ENCODE measurements at places on chromosomes 6 and 20.

DNA sequence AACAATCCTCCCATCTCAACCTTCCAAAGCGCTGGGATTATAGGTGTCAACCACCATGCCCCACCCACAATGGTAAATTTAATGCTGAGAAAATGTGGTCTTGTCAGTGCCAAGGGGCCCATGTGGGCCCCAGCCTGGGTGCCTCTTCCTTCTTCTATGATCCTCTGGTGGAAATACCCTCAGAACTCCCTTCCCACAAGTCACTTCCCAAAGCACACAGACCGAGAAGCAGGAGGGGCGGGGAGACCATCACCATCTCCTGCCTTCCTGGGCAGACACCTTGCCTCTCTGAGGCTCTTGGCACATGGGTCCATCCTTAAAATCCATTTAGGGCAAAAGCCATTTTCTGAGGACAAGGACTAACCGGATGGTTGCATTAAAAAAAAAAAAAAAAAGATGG, 59.0 kb downstream of the NOL4L start:
- DNase-seq = no peak

- no peak for DNase-seq
Observed at GRCh38 chr6:89291256-89291819, 23.8 kb downstream of the GABRR2 start.

DNA sequence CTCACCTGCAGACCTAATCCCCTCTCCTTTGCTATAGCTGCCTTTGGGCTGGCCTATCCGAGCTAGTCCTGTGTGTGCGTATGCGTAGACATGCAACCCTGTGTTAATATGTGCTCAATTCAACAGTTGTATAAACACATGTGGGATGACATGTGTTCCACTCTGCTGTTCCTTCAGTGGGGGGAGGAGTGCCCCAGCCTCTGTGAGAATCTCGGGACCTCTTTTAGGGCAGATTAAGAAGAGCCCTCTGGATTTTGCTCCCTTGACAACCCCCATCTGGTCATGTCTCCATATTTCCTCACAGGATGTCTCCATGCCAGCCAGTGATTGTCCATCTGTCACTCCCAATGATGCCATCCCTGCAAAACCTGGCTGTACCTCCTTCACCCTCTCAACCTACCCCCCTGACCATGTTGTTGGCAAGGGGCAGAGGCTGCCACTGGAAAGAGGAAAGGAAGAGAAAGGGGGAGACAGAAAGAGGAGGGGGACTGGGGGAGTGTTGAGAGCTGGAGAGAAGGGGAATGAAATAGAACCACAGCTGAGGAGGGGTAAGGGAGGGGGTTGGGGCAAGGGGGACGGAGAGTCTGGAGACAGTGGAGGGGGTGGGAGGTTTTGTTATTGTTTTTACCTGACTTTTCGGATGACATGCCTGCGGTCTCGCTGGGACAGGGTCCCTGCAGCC, 417 bp downstream of the PRRT1 start:
- DNase-seq = no peak

DNA sequence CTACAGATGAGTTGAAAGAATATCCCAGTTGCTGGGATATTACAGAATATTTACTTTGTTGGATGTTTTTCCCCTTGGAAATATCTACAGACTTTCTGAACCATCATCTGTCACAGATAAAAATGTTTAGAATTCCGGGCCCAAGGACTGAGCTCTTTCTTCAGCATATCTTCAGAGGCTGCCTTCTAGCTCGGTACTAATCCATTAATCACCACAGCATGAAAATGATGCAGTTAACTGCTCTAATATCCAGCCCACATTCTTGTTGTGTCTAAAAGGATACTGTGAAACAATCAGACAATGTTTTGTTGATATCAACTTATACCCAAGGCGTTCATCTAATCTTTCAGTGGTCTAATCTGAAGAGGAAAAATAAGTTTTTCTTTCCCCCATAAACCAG, 247.4 kb downstream of the TBC1D32 start:
- DNase-seq = no peak

GRCh38 chr20:17467120-17467655, 64.0 kb downstream of the BFSP1 start:
- no peak for DNase-seq

- DNase-seq = no peak
Observed at GRCh38 chr20:32387252-32387651, 29.1 kb downstream of the ASXL1 start.

DNA sequence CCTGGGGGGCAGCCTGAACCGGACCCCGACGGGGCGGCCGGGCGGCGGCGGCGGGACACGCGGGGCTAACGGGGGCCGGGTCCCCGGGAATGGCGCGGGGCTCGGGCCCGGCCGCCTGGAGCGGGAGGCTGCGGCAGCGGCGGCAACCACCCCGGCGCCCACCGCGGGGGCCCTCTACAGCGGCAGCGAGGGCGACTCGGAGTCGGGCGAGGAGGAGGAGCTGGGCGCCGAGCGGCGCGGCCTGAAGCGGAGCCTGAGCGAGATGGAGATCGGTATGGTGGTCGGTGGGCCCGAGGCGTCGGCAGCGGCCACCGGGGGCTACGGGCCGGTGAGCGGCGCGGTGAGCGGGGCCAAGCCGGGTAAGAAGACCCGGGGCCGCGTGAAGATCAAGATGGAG, 636 bp downstream of the SRF start:
- no peak for DNase-seq

- DNase-seq = no peak
Observed at GRCh38 chr20:38135271-38135650, 29.8 kb downstream of the TGM2 start.

DNA sequence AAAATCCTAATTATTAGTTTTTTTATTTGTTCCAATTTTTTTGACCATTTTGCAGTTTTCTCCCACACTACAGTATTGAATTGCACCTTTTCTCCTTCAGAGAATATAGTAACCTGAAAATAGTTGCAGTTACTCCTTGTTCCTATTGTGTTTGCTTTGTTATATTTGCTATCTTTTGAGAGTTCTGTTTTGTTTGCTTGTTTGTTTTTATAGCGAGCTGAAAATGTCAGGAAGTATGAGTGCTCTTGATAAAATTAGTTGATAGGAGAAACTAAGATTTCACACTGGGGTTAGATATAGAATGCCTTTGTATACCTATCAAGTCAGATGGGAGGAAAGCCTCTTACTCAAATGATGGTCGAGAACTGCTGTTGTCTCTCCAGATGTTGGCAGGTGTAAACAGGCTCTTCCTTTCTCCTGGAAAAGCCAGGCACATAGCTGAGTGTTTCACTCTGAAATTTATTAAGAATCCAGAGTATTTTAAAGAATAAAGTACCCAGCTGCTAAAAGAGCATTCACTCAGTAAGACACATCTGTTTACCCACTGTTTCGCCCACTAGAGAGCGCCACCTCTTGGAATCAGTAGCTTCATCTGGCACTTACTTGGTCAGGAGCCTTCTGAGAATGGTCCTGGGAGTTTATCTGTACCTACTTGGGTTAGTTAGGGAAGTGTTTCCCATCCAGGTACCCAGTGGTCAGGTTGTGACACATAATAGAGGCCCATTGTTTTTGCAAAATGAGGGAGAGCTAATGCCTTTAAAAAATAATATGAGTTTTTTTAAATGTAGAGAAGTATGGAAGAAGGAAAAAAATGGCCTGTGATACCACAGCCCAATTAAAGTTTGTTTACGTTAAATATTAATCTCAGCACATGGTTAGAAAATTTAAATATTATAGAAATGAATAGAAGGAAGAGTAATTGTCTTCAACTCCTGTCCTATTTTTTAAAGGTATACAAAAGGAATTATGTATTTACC, 11.2 kb downstream of the NT5DC1 start:
- no peak for DNase-seq
